T-helper 2 cell treated with Interferon-gamma antibody and Interleukin-4, amounts not matched to agents 5 μg/mL and 100 μg/mL, for 36 hours (primary cell): ENCODE measurements at places on chromosomes 4 and X.

DNA sequence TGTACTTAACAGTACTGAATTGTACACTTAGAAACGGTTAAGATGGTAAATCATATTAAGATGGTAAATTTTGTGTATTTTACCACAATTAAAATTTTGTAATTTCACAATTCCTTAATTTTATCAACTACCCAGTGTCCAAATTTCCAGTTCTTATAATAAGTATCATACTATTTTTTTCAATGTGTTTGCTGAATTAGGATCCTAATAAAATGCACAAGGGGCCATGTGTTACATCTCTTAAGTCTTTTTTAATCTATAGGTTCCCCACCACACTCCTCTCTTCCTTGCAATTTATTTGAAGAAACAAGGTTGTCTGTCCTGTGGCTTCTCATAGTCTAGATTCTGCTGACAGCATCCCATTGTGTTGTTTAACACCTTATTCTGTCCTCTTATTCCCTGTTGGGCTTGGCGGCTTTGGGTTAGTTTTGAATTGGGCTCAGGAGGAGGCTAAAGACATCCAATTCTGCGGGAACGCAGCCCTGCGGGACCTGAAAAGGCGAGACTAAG lies 533 bp upstream of the SYAP1 start:
- DNase-seq = no peak

- no peak for DNase-seq
Observed at GRCh38 chr4:187362937-187363857, 632.4 kb upstream of the ZFP42 start.

GRCh38 chr4:153028535-153028934 lies 92.4 kb downstream of the FHDC1 start:
- no peak for DNase-seq

DNA sequence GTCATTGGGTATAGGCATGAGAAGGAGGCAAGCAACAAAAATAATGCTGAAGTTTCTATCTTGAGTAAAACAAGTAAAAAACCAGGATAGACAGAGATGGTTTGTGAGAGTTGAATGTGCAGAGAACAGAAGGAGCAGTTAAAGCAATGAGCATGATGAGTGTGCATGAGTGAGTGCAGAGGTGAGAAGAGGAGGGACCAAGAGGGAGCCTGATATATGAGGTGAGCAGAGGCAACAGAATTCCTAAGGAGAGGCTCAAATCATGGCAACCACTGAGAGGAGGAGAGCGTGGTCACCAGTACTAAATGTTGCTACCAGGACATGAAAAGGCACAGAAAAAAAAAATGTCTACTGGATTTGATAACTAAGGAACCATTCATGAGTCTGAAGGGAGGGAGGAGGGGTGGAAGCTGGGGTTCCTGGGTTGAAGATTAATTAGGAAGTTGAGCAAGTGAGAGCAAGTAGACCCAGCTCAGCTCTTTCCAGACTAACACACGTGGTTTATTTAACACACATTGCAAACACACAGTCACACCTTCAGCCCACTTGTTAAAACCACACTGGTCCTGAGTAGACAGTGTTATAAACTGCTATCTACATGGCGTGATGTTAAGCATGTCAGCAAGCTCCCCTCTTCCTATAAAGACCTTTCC lies 69.0 kb upstream of the IQCM start:
- DNase-seq = no peak

DNA sequence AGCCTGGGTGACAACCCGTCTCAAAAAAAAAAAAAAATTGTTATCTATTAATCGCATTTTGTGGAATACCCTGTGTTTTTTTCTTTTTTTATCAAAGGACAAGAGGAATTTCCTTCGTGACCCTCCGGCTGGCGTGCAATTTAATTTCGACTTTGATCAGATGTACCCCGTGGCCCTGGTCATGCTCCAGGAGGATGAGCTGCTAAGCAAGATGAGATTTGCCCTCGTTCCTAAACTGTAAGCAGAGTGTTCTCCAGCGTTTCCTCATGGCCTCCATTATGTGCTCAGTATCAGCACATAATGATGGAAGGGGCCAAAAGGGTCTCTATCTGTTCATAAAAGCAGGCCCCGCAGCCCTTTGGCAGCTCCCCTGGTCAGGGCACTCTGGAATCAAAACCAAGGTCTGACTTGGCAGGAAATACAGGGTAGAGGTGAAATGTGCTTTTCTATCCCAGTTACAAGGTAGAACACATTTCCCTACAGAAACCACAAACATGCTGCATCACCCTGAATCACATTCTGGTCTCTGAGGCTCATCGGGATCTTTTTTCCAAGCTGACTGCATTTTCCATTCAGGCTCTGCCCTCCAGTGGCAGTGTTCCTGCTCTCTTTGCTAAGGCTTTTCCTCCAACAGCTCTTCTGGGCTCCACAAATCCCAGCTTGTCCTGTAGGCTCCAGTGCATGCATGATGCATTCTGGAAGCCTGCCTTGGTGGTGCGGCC lies 24.4 kb downstream of the SYAP1 start:
- DNase-seq = no peak

DNA sequence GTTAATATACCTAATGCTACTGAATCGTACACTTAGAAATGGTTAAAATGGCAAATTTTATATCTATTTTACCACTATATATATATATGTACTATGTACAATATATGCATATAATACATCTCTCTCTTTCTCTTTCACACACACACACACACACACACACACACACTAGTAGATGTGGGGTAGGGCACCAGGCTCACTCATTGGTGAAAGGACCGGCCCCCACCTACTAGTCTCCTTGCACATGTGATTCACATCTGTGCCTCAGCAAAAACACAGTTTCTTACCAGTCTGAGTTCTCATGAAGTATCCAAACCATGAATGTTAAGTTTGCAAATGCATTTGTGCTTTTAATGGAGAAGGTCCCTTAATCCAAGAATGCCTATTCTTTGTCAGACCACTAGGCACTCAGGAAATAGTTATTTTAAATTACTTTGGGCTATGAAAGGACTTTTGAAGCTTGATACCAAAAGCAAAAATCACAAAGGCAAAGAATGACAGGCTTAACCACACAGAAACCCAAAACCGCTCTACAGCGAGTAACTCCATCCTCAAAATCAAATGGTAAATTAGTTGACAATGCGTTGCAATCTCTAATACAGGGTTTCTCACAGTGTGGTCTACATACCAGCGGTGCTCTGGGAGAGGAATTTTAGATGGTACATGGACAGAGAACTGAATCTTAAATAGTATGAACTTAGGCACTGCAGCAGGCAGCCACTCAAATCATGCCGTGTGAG lies 5.8 kb downstream of the TSC22D3 start:
- no peak for DNase-seq

- DNase-seq = no peak
Observed at GRCh38 chr4:66266035-66266434, 595.7 kb upstream of the EPHA5 start.

GRCh38 chr4:71941001-71941400 lies 90.8 kb upstream of the NPFFR2 start:
- DNase-seq = no peak

- DNase-seq = no peak
Observed at GRCh38 chr4:145473203-145473602, 8.4 kb upstream of the SMAD1 start.

DNA sequence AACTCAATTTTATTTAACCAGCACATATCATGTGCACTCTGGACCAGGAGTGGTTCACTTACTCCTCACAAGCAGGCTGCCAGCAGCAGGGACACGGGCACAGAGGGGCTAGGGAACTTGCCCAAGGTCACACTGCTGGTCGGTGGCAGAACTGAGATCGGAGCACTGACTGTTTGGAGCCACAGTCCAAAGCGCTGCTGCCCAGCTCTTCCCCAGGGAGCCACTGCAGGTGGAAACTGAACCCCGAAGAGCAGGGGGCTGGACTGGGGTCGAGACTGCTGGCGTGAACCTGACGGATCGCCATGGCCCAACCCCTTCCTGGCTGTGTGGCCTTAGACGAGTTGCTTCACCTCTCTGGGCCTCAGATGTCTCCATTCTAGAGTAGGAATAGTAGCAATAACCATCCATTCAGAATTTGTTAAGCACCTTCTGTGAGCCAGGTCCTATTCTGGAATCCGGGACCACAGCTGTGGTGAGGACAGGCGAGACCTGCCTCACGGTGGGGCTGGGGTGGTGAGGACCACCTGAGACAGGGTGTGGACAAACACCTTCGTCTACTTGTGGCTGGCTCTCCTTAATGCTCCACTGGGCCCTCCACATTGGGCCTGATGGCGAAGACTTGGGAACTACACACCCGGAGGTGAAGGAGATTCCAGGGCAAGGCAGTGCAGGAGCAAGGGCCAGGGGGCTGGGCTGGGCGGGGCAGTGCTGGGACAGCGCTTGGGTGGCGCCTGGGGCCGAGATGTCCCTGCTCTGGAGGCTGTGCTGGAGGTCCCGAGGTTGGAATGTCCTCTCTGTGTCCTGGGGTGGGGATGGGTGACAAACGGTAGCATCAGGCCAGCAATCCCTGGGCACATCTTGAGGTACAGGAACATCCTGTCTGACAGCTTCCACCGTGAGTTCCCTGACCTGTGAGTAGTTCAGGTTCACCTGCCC lies 32.0 kb upstream of the KIAA0232 start:
- DNase-seq = no peak

DNA sequence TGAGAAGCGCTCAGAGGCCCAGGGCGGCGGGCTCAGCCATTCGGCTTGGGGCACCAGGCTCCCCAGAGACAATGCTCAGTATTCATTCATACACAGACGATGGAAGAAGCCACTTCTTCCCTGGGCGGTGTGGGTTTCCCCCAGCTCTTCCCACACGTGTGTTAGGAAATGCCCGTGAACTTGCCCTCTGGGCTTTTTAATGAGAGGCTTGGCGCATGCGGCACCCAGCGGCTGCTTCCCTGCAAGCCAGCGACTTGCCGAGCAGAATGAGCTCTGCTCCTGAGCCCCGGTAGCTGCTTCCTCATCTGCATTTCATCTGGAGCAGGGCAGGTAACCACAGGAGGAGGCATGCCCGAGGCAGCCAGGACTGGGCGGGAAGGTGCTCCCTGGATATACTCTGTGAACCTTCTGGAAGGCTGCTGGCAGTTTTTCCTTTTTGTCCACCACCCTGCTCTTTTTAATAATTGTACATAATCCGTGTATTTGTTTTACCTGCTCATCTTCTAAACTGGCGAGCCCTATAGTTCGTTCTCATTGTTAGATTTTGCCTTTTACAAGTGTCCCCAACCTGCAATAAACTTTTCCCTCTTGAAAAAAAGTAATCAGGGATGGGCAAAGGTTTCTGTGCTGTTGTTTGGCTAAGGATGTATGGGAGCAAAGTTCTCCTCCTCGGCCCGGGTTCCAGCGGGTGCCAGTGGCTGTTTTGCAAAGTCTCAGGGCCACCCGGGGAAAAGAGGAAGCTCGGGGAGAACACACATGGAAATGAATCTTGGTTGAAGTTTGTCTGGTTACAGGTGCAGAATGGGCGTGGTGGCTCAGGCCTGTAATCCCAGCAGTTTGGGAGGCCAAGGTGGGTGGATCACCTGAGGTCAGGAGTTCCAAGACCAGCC lies 178.8 kb downstream of the DCLK2 start:
- DNase-seq = no peak

DNA sequence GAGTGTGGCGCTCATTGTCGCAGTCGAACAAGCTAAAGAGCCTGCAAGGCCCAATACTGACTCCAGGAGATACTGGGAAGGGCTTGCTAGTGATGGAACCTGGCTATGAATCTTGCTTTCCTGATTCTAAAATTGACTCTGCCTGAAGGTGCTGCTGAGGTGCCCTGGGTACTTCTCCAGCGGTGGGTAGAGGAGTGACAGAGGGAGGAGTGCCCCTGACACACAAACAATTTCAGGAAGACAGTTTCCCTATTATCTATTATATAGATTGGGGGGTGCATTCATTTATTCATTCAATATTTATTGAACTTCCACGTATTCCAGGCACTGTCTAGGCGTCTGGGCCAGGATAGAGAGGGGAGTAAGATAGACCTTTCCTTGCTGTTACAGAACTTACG lies 339.2 kb upstream of the GATB start:
- DNase-seq = no peak

DNA sequence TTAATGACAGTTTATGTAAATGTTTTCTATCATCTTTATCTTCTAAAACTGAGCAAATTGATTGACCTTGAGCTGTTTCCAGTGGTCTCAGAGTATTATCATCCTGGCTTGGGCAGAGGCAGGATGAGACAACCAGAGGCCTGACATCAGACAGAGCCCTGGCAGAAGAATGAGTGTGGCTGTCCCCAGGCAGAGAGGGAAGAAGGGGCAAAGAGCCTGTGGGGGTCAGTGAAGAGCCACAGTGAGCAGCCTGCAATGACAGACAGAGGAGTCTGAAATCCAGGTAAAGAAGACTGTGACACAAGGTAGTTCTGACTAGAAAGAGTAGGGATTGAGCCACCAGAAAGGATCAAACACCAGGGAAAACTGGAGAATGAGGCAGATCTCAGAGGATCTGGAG lies 182.4 kb upstream of the ARSJ start:
- no peak for DNase-seq

DNA sequence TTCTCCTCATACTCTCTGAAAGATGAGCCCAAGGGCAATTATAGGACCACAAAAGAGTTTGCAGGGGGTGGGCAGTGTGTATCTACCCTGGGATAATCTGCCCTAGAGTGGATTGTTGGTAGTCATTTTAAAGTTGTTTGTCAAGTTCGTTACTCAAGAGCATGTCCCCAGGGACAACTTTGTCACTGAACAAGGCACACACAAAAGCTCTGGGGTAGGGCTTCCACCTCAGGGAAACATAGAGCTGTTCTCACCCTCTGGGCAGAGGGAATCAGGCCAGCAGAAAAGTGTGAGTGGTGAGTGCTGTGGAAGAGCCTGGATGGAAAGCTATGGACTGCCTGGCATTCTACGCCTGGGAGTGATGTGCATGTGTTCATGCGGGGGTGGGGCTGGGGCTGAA lies 23.3 kb upstream of the LEF1 start:
- no peak for DNase-seq

DNA sequence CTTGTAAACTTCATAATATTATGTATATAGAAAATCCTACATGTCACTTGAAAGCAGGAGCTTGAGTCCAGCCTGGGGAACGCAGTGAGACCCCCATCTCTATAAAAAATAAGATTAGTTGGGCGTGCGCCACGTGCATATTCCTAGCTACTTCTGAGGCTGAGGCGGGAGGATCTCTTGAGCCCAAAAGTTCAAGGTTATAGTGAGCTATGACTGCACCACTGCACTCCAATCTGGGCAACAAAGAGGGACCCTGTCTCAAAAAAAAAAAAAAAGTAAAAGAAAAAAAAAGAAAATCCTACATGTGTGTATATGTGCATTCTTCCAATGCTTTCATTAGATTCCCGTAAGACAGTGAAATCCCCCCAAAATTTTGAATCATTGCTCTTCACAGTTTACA lies 1.7 kb downstream of the SEC31A start:
- no peak for DNase-seq
